ENCODE measurements at places on chromosomes 5 and 9. TPM values are rescaled to one million over a fixed set of nuclear protein-coding genes. Genes with fewer than 3 reads are reported as not detected.

- H3K27me3 ChIP-seq, result no peaks in the 10 kb centered on the region
- no peak for DNase-seq
- H3K4me3 ChIP-seq, result no peak overlapping the region
- H3K4me1 ChIP-seq, result no peaks in the 10 kb centered on the region
- no peak overlapping the region for H3K27ac ChIP-seq
These were observed 1877.7 kb upstream of the ACO1 start for GRCh38 chr9:30506749-30507148.

GRCh38 chr5:52024359-52024758, 641.1 kb downstream of the ISL1 start:
- DNase-seq, result no peak
- no peak overlapping the region for H3K4me3 ChIP-seq
- no peaks in the 10 kb centered on the region for H3K4me1 ChIP-seq
- no peak overlapping the region for H3K27ac ChIP-seq
- H3K27me3 ChIP-seq, result no peaks in the 10 kb centered on the region

DNA sequence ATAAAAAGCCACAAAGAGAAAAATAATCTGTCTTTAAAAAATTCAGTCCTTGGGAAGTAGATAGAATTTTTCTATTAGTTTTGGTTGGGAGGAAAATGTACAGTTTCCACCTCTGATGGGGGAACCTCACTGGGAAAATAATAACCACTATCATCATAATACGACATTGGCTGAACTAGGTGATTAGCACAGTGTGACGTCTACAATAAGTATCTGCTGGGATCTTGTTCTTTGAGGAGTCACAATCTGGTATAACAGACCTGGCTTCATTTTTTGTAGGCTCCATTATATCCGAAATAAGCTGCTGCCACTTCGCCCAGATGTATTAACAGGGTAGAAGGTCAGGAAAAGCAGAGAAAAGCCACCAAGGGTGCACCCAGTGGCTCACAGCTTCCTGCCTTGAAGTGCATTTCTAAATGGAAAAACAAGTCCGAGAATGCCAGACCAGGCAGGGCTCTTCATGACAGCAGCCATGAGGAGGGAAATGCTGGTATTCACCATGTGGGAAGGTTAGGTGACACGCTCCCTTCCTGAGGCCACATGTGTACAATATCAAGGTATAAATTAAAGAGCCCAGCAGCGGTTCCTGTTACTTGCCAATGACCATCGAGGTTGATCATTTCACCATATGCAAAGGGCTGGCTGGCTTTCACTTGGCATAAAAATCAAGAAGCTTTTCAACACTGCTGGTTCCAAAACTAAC, 152.8 kb downstream of the PRELID2 start:
- H3K36me3 ChIP-seq, result no peaks in the 10 kb centered on the region
- no peak for DNase-seq
- no peaks in the 10 kb centered on the region for H3K27me3 ChIP-seq
- no peaks in the 10 kb centered on the region for H3K4me1 ChIP-seq
- no peak overlapping the region for H3K27ac ChIP-seq

GRCh38 chr9:106056328-106056727, 362.0 kb downstream of the TMEM38B start:
- H3K27me3 ChIP-seq, result no peaks in the 10 kb centered on the region
- H3K36me3 ChIP-seq, result no peaks in the 10 kb centered on the region
- no peak for DNase-seq
- no peak overlapping the region for H3K4me3 ChIP-seq
- no peak overlapping the region for H3K27ac ChIP-seq
- no peaks in the 10 kb centered on the region for H3K4me1 ChIP-seq

- H3K4me3 ChIP-seq, result no peak overlapping the region
- no peak for DNase-seq
- no peaks in the 10 kb centered on the region for H3K27me3 ChIP-seq
These were observed 52.4 kb downstream of the GPR21 start for GRCh38 chr9:123085916-123086315.

Gene PLPP7
- total RNA-seq, result 11.8 TPM

DNA sequence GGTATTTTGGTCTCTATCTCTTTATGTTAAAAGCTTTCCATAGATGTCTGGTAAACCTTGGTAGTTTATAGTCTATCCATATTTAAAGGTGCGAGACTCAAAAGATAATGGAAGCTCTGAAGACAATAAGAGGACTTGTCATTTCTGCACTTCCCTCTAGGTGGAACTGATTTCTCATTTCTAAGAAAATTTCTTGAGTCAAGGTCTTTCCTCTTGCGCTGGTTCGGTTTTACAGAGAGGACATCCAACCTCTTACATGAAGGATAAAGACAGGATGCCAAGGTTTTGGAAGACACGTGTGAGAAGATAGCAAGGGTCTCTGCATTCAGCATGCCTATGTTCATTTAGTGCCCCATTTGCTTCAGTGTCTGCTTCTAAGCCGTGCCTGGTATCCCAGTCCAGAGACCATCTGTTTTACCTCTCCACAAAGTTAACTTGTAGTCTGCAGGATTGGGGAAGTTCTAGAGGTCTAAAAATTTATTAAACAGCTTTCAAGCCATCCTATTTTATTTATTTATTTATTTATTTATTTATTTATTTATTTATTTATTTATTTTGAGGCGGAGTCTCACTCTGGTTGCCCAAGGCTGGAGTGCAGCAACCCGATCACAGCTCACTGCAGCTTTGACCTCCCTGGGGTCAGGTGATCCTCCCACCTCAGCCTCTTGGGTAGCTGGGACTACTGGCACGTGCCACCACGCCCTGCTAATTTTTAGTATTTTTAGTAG, 41.6 kb downstream of the KIAA1191 start:
- DNase-seq, result no peak
- H3K36me3 ChIP-seq, result no peaks in the 10 kb centered on the region
- no peak overlapping the region for H3K27ac ChIP-seq
- H3K4me3 ChIP-seq, result no peak overlapping the region
- H3K4me1 ChIP-seq, result no peaks in the 10 kb centered on the region

DNA sequence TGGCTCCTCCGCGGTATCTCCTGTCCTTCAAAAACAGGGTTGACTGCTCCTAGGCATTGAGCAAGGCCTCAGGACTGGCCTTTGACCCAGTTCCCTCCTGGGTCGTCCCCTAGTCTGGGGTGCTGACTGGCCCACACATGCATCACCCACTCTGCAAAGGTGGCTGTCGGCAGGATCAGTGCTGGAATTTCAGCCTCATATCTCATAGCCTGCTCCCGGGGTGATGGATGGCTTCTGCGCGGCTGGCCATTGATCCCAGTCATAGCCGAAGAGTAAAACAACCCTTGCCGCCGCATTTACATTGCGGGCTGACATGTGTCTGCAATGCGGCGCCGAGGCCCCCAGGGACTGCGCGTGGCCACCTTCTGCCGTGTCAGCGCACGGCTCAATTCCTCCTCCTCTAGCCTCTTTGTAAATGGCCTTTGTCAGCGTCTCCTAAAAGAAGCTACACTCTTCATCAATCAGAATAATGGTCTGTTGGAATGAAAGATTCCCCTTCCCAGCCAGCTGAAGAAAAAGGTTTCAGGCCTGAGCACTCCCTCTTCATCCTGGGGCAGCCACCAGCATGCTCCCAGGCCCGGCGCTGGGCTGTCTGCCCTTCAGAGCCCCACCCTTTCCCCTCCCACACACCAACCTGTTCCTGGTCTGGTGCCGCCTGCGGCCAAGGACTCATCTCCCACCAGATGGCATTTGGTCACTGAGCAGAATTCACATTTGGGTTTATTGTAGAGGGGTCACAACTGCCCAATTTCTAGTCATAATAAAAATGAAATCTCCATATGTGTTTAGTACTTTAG, 159.0 kb downstream of the PJA2 start:
- no peaks in the 10 kb centered on the region for H3K36me3 ChIP-seq
- no peak overlapping the region for H3K27ac ChIP-seq
- no peak for DNase-seq
- no peak overlapping the region for H3K4me3 ChIP-seq

GRCh38 chr5:120632430-120632829, 168.3 kb downstream of the PRR16 start:
- no peaks in the 10 kb centered on the region for H3K27me3 ChIP-seq
- no peak overlapping the region for H3K27ac ChIP-seq
- H3K4me3 ChIP-seq, result no peak overlapping the region
- no peak for DNase-seq
- H3K4me1 ChIP-seq, result no peaks in the 10 kb centered on the region

Gene ZCCHC7
- 15.2 TPM for total RNA-seq

DNA sequence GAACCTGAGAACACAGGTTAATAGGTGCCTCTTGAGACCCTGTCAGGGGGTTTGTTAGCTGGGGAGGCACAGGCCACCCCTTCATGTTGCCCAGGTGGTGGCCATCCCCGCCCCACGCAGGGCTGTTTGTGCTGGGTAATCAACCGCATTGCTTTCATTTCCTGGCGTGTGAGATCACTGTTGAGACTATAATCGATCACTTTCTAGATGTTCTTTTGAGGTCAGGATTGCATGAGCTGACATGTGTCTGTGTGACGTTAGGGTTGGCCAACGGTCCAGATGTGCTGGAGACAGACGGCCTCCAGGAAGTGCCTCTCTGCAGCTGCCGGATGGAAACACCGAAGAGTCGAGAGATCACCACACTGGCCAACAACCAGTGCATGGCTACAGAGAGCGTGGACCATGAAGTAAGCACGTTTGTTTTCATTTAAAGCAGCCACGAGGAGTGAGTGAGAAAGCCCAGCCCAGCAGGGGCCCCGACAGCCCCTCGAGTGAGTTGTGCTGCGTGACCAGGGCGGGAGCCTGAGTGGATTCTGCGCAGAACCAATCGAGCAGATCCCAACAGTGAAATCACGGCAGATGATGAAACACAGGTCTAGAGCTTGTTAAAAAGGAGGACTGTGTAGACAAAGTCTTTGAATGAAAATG, 115.0 kb upstream of the CACNA1B start:
- no peak overlapping the region for H3K27ac ChIP-seq
- no peaks in the 10 kb centered on the region for H3K4me1 ChIP-seq
- no peaks in the 10 kb centered on the region for H3K27me3 ChIP-seq
- no peak overlapping the region for H3K4me3 ChIP-seq
- DNase-seq, result no peak

DNA sequence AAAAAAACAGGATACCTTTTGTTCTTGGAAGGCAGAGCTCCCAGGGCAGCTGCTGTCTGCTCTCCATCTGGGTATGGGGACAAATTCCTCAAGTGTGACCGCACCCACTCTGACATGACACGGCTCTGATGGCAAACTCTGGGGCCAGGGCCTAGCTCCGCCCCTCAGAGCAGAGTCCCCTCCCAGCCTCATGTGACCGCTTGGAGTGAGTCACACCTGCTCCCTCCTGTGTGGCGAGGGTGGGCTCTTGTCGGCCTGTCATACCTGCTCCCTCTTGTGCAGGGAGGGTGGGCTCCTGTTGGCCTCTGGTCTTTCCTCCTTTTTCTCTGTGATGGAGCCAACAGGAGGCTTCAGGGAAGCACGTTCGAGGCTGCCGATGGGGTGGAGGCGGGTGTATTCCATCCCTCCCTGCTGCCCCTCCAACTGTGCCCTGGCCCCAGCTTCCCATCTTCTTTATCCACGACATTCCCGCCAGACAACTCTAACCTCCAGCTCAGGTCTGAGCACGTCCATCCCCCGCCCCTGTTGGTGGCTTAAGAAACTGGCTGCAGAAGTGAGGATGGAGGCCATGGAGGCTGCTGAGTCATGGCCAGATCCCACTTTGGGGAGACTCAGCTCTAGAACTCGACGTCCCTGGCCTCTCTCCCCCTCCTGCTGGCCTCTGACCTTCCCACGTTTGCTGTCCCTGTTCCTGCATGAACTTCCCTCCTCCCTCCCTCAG, 65.3 kb downstream of the OLFM1 start:
- H3K4me1 ChIP-seq, result no peaks in the 10 kb centered on the region
- no peaks in the 10 kb centered on the region for H3K27me3 ChIP-seq
- no peak for DNase-seq
- no peaks in the 10 kb centered on the region for H3K36me3 ChIP-seq
- no peak overlapping the region for H3K27ac ChIP-seq

GRCh38 chr9:8331507-8332330, 532.1 kb upstream of the DMAC1 start:
- no peak for DNase-seq
- no peak overlapping the region for H3K27ac ChIP-seq
- no peak overlapping the region for H3K4me3 ChIP-seq
- H3K4me1 ChIP-seq, result no peaks in the 10 kb centered on the region

- H3K27ac ChIP-seq, result no peak overlapping the region
- no peaks in the 10 kb centered on the region for H3K36me3 ChIP-seq
- H3K27me3 ChIP-seq, result no peaks in the 10 kb centered on the region
These were observed 76.1 kb downstream of the HMHB1 start for GRCh38 chr5:143887903-143888665.

Gene MYMK
- total RNA-seq, result not detected

Gene CTXN3
- not detected for total RNA-seq

DNA sequence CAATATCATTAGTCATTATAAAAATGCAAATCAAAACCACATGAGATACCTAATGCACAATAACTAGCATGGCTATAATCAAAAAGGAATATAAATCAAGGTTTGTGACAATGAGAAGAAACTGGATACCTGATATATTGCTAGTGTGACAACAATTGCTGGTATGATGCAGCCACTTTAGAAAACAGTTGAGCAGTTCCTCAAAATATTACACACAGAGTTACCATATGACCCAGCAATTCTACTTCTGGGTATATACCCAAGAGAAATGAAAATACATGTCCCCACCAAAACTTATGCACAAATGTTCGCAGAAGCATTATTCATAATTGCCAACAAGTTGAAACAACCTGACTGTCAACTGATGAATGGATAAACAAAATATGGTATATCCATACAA, 339.7 kb upstream of the POU5F2 start:
- no peak overlapping the region for H3K27ac ChIP-seq
- H3K36me3 ChIP-seq, result no peaks in the 10 kb centered on the region
- no peaks in the 10 kb centered on the region for H3K4me1 ChIP-seq
- H3K27me3 ChIP-seq, result no peaks in the 10 kb centered on the region
- no peak overlapping the region for H3K4me3 ChIP-seq

GRCh38 chr5:113147101-113147508, 170.5 kb downstream of the DCP2 start:
- H3K27ac ChIP-seq, result no peak overlapping the region
- no peaks in the 10 kb centered on the region for H3K36me3 ChIP-seq
- DNase-seq, result no peak
- H3K27me3 ChIP-seq, result no peaks in the 10 kb centered on the region

Gene LIX1
- total RNA-seq, result not detected

Gene CAMK2A
- 0.49 TPM for total RNA-seq

DNA sequence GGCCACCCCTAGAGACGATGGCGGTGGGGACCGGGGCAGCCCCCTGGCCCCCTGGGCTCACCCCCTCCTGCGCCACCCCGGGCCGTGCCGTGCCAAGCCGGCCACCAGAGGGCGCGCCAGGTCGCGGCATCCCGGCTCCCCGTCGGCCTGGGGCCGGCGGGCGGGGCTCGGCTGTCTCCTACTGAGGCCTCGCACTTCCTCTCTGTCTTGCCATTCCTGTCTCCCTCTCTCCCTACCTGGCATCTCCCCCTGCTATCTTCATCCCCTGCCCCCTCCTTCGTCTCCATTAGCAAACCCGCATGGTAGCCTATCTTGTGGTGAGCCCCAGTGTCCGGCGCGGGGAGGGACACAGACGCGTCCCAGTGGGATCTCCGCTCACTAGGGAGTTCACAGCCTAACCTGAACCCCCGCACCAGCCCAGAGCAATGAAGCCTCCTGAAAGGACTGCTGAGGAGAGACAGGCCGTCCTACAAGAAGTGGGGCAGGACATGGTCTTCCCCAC, 29.8 kb upstream of the FABP6 start:
- no peak for DNase-seq
- H3K27ac ChIP-seq, result peak overlapping the region; percentile 44
- H3K36me3 ChIP-seq, result no peaks in the 10 kb centered on the region
- peak overlapping the region; percentile 48 for H3K4me3 ChIP-seq
- H3K4me1 ChIP-seq, result peaks cover 5% of the 10 kb centered on the region

- no peak overlapping the region for H3K4me3 ChIP-seq
- H3K27ac ChIP-seq, result no peak overlapping the region
- no peak for DNase-seq
These were observed 57.1 kb downstream of the MOCS2 start for GRCh38 chr5:53052499-53052898.

Gene SYK
- total RNA-seq, result 12.0 TPM

All from vagina (tissue), 2 donors.